ENCODE measurements at places on chromosomes 7 and 10. TPM values are rescaled to one million over a fixed set of nuclear protein-coding genes. Genes with fewer than 3 reads are reported as not detected.

DNA sequence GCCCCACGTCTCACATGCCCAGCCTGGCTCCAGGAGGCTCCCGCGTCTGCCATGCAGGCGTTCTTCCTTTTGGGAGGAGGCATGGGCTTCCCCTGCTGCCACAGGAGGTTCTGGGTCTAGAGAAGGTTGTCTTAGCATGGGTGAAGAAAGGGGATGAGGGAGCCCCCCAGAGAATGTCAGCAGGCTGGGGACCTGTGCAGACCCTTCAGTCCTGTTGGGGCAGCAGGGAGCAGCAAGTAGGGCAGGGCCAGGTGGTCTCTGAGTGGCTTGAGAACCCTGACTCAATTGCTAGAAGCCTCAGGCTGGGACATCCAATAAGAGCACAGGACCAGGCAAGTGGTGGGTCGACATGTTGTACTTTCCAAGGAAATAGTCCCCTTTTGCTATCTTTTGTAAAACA lies 34.4 kb upstream of the ADCYAP1R1 start:
- no peaks in the 10 kb centered on the region for H3K27me3 ChIP-seq
- no peaks in the 10 kb centered on the region for H3K4me1 ChIP-seq
- no peaks in the 10 kb centered on the region for H3K36me3 ChIP-seq
- H3K4me3 ChIP-seq = no peak overlapping the region

DNA sequence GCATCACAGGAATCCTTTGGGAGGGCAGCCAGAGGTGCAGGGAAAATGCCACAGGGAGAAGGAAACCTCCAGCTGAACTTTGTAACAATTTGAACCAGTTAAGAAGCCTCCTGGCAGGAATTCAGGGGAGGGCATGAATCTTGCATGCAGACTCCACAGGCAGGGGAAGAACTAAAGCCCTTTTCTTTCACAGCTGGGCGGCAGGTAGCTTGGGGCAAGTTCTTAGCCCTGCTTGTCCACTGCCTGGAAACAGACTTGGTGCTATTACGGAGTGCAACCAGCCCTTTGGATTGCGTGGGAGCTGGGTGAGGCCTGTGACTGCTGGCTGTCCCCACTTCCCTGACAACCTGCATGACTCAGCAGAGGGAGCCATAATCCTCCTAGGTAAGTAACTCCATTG lies 51.7 kb upstream of the ADAM12 start:
- H3K4me3 ChIP-seq = no peak overlapping the region
- no peak for DNase-seq
- H3K27me3 ChIP-seq = no peaks in the 10 kb centered on the region
- H3K4me1 ChIP-seq = no peaks in the 10 kb centered on the region
- no peak overlapping the region for H3K27ac ChIP-seq

DNA sequence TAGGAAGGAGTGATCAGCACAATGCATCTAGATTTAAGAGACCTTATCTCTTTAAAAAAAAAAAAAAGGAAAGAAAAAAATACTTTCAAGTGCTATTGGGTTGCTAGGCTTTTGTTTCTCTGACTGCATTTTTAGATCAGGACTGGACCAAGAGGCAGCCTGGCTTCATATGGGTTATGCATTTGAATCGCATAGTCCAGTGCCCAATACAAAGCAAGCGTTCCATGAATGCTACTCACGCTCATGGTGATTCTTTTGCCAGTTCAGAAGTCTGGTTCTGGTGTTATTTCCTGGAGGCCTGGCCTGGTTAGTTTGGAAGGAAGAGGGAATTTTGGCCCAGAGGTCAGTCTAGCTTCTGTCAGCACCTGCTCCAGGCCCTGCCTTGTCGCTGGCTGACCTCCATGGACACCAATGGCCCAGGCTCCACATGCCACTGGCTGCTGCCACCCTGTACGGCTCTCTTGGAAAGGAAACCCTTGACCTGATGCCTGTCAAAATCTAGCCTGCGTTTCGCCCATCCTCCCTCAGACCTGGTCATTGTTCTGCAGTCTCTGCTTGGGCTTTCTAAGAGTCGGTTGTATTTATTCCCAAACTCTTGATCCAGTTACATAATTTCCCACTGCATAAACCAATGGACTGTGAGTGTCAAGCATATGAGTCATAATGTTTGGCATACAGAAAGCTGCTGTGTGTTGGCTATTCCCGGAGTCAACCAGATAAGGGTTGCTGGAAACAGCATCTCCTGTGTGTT lies 74.3 kb upstream of the MKX start:
- H3K27me3 ChIP-seq = no peaks in the 10 kb centered on the region
- DNase-seq = no peak
- no peak overlapping the region for H3K27ac ChIP-seq
- no peaks in the 10 kb centered on the region for H3K36me3 ChIP-seq
- H3K4me1 ChIP-seq = no peaks in the 10 kb centered on the region
- no peak overlapping the region for H3K4me3 ChIP-seq

GRCh38 chr7:6423942-6424701 lies 23.6 kb downstream of the DAGLB start:
- H3K27ac ChIP-seq = no peak overlapping the region
- H3K27me3 ChIP-seq = no peaks in the 10 kb centered on the region
- H3K36me3 ChIP-seq = no peaks in the 10 kb centered on the region
- no peaks in the 10 kb centered on the region for H3K4me1 ChIP-seq
- no peak for DNase-seq
- H3K4me3 ChIP-seq = no peak overlapping the region

- peaks cover 8% of the 10 kb centered on the region for H3K4me1 ChIP-seq
- H3K4me3 ChIP-seq = no peak overlapping the region
- peak; percentile 83 for DNase-seq
- H3K36me3 ChIP-seq = no peaks in the 10 kb centered on the region
- H3K27ac ChIP-seq = no peak overlapping the region
- no peaks in the 10 kb centered on the region for H3K27me3 ChIP-seq
Observed at GRCh38 chr10:123994417-123995081, 98.8 kb downstream of the CHST15 start.

DNA sequence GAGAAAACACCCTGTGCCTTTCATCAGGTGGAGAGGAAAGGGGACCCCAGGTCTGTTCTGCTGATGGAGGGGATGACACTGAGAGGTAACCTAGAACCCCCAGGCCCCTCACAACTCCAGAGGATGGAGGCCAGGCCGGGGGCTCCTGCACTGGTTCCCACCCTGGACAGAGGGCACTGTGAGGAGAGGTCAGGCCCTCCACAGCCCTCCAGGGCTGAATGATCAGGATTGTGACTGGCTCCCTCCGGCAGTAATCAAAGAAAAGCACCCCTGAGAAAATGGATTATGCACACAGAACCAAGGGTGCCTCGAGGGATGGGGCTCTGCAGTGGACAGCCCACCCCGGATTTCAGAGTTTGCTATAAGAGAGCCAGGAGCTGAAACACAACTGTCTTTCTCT lies 502.8 kb downstream of the TCERG1L start:
- H3K36me3 ChIP-seq = no peaks in the 10 kb centered on the region
- no peak for DNase-seq
- H3K27ac ChIP-seq = no peak overlapping the region
- H3K4me1 ChIP-seq = no peaks in the 10 kb centered on the region

DNA sequence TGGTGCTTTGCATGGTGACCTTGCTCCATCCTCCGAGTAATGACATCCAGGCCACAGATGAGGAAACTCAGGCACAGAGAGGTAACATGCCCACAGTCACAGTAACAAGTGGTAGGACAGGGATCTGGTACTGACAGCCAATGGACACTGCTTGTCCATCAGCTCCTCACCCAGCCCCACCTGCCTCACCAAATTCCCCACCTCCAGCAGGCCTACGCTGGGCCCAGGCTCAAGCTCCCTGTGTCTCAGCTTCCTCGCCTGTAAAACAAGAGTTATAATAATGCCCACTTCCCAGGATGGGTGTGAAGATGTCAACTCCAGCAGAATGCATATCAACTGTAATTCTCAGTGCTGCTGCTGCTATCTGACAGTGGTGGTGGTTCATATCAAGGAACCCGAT lies 123.8 kb downstream of the GRID1 start:
- no peaks in the 10 kb centered on the region for H3K36me3 ChIP-seq
- no peaks in the 10 kb centered on the region for H3K4me1 ChIP-seq
- H3K4me3 ChIP-seq = no peak overlapping the region
- no peak for DNase-seq
- no peak overlapping the region for H3K27ac ChIP-seq
- H3K27me3 ChIP-seq = no peaks in the 10 kb centered on the region

DNA sequence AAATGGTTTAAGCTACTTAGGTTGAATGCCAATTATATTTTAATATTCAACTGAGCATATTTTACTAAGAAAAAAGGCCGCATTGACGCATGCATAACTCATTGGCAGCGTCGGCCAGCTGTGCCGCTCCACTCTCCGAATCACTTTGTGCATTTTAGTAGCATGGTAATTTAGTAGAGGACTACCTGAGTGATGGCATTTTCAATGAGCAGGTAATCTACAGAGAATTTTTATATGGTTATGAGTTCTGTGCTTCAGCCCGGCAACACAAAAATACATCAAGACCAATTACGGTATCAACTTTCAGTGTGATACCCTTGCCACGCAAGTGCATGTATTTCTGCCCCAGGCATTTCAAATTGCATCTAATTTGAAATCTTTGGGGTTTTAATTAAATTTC lies 247.2 kb downstream of the EBF3 start:
- H3K4me3 ChIP-seq = no peak overlapping the region
- no peaks in the 10 kb centered on the region for H3K27me3 ChIP-seq
- no peak overlapping the region for H3K27ac ChIP-seq
- no peaks in the 10 kb centered on the region for H3K4me1 ChIP-seq

GRCh38 chr7:81618396-81619014 lies 151.3 kb downstream of the HGF start:
- H3K4me1 ChIP-seq = no peaks in the 10 kb centered on the region
- no peak overlapping the region for H3K27ac ChIP-seq
- H3K27me3 ChIP-seq = no peaks in the 10 kb centered on the region
- H3K4me3 ChIP-seq = no peak overlapping the region
- no peak for DNase-seq

GRCh38 chr10:104447331-104447730 lies 93.7 kb downstream of the CFAP58 start:
- H3K4me3 ChIP-seq = no peak overlapping the region
- H3K27ac ChIP-seq = no peak overlapping the region
- H3K27me3 ChIP-seq = no peaks in the 10 kb centered on the region
- no peak for DNase-seq
- no peaks in the 10 kb centered on the region for H3K4me1 ChIP-seq
- H3K36me3 ChIP-seq = no peaks in the 10 kb centered on the region

DNA sequence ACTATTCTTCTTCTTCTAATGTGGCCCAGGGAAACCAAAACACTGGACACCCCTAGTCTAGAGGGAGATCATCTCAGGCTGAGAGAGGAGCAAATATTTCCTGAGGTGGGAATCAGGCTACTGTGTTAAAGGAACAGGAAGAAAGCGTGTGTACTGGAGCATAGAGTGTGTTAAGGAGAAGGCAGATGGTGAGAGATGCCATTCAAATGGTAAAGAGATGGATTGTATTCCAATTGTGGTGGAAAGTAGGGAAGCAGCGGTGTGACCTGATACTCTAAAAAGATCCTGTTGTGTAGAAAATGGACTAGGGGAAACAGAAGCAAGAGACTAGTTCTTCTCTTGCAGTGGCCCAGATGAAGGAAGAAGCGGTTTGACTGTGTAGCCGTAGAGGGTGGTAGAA lies 31.2 kb downstream of the RAB18 start:
- H3K36me3 ChIP-seq = no peaks in the 10 kb centered on the region
- DNase-seq = no peak
- H3K4me1 ChIP-seq = no peaks in the 10 kb centered on the region

GRCh38 chr7:71498381-71498780 lies 366.4 kb downstream of the GALNT17 start:
- DNase-seq = no peak
- H3K36me3 ChIP-seq = no peaks in the 10 kb centered on the region
- H3K4me1 ChIP-seq = no peaks in the 10 kb centered on the region
- no peaks in the 10 kb centered on the region for H3K27me3 ChIP-seq
- peak overlapping the region; percentile 64 for H3K27ac ChIP-seq
- no peak overlapping the region for H3K4me3 ChIP-seq

DNA sequence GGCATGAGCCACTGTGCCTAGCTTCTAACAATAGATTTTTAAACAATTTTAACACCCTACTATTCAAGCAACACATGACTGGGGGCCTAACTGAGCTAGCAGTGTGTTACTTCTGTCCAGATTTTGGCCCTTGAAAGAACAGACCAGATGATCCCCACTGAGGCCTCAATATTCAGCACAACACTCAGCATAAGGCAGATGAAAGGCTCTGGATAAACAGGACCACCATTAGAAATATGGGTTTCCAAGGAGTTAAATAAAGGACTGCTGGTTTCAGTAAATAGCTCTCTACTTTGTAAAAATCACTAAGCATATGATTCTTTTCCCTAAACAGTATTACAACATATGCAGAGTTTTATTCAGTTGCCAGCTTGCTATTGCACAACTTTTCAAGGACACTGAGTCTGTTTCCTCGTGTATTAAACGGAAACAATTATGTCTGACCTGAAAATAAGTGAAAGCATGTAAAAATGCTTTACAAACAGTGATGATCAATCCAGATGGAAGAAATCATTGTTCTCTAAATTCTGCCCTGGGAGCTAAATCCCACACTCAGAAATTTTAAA lies 23.8 kb upstream of the FZD1 start:
- H3K4me3 ChIP-seq = no peak overlapping the region
- DNase-seq = no peak
- no peaks in the 10 kb centered on the region for H3K4me1 ChIP-seq
- no peaks in the 10 kb centered on the region for H3K27me3 ChIP-seq

DNA sequence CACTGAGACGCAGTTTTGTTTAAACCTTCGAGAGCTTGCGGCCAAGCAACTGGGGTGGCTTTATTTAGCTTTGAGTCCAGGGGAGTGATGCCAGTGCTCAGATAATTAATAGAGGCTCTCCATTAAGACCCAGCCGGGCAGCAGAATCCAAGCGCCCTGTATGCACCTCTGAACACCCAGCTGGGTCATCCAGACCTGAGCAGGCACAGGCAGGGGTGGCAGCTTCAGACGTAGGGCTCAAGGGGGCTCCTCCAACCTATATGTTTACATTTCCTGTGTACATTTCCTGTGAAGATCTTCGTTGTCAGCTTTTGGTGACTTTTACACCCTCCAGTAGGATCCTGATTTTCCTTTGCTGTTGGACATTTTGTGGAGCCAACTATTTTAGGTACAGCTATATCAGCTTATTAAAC lies 719.5 kb downstream of the LRMDA start:
- no peaks in the 10 kb centered on the region for H3K36me3 ChIP-seq
- H3K27me3 ChIP-seq = no peaks in the 10 kb centered on the region
- no peak overlapping the region for H3K4me3 ChIP-seq
- no peaks in the 10 kb centered on the region for H3K4me1 ChIP-seq
- peak; percentile 26 for DNase-seq
- peak overlapping the region; percentile 77 for H3K27ac ChIP-seq

CPN1 gene
- total RNA-seq = not detected

AOC1 gene
- total RNA-seq = 0.29 TPM

SPDYE5 gene
- not detected for total RNA-seq

MMD2 gene
- total RNA-seq = not detected

RNF133 gene
- total RNA-seq = not detected

PARD3 gene
- 58.7 TPM for total RNA-seq

TSPAN14 gene
- 72.8 TPM for total RNA-seq

DGKI gene
- total RNA-seq = 2.9 TPM

XPNPEP1 gene
- 188 TPM for total RNA-seq

OPALIN gene
- not detected for total RNA-seq
